ENCODE measurements at places on chromosomes 6 and 20. TPM values are rescaled to one million over a fixed set of nuclear protein-coding genes. Genes with fewer than 3 reads are reported as not detected.
A peak's percentile ranks its signal among the peaks of the same experiment; 100 is the strongest.

DNA sequence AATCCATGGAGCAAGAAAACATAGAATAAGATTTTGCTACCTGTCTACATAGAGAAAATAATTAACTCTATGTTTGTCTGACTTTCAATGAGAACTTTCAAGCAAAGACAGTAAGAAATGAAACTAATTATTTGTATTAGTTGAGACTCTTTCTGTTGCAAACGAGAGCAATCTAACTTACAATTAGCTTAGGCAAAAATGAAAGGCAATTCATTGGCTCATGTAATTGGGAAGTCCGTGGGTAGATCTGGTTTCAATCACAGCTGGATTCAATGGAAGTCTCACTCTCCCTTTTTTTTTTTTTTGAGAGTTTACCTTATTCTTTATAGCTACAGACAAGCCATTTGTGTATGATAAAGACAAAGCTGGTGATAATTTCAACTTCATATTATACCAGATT is 68.2 kb upstream of the STXBP5 start:
- no peak overlapping the region for H3K4me3 ChIP-seq
- H3K4me1 ChIP-seq = no peaks in the 10 kb centered on the region
- DNase-seq = no peak
- H3K36me3 ChIP-seq = no peaks in the 10 kb centered on the region
- no peak overlapping the region for H3K27ac ChIP-seq

GRCh38 chr20:57395111-57395966 is 4.1 kb downstream of the RBM38 start:
- H3K4me3 ChIP-seq = peak overlapping the region; percentile 79
- no peaks in the 10 kb centered on the region for H3K27me3 ChIP-seq
- H3K36me3 ChIP-seq = peaks cover 46% of the 10 kb centered on the region
- peak overlapping the region; percentile 92 for H3K27ac ChIP-seq
- DNase-seq = peak; percentile 88

Gene TFEB
- 31.5 TPM for total RNA-seq

GRCh38 chr6:124298730-124299129 is 495.1 kb downstream of the NKAIN2 start:
- no peak for DNase-seq
- no peak overlapping the region for H3K27ac ChIP-seq
- H3K4me3 ChIP-seq = no peak overlapping the region

GRCh38 chr6:1227600-1227934 is 84.3 kb upstream of the FOXQ1 start:
- H3K4me1 ChIP-seq = no peaks in the 10 kb centered on the region
- no peak for DNase-seq
- H3K27me3 ChIP-seq = no peaks in the 10 kb centered on the region
- H3K36me3 ChIP-seq = no peaks in the 10 kb centered on the region
- H3K27ac ChIP-seq = no peak overlapping the region
- H3K4me3 ChIP-seq = no peak overlapping the region

Gene SPTLC3
- 2.8 TPM for total RNA-seq

DNA sequence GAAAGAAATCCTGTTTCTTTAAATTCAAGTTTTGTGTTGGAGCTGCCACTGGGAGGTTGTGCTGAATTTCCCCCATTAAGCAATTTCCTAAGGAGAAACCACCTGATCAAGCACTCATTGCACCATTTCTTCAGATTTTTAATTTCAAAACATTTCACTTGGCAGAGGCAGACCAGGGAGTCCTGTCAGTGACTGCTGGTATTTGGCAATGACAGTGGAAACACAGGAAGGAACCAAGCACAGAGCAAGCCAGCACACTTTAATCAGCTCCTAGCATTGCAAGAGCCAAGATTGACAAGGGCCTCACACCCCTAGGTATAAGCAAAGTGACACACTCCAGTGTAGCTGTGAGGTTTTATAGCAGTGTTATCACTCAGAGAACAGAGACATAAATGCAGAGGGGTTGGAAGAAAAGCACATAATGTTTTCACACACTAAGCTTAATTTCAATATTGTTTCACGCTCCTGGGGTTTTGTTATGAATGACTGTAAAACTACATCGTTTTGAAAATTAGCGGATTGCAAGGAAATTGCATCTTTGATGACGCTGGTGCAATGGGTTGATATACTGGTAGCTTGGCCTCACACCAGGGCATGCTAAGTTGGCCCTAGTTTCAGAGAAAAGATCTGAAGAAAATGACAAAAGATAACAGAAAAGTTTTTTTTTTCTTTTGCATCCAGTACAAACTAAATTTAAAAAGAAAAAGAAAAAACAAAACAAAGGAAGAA is 768.4 kb downstream of the TFAP2A start:
- no peaks in the 10 kb centered on the region for H3K36me3 ChIP-seq
- H3K27me3 ChIP-seq = no peaks in the 10 kb centered on the region
- DNase-seq = peak; percentile 71
- H3K27ac ChIP-seq = peak overlapping the region; percentile 4
- H3K4me1 ChIP-seq = no peaks in the 10 kb centered on the region
- H3K4me3 ChIP-seq = no peak overlapping the region

- no peaks in the 10 kb centered on the region for H3K27me3 ChIP-seq
- no peak for DNase-seq
- H3K36me3 ChIP-seq = no peaks in the 10 kb centered on the region
- no peak overlapping the region for H3K4me3 ChIP-seq
- peak overlapping the region; percentile 92 for H3K27ac ChIP-seq
These were observed 106.4 kb upstream of the PTPN1 start for GRCh38 chr20:50403565-50404418.

- H3K4me3 ChIP-seq = no peak overlapping the region
- H3K36me3 ChIP-seq = no peaks in the 10 kb centered on the region
- H3K27ac ChIP-seq = no peak overlapping the region
- DNase-seq = no peak
- H3K4me1 ChIP-seq = no peaks in the 10 kb centered on the region
These were observed 17.0 kb downstream of the CRISP1 start for GRCh38 chr6:49849213-49849907.

DNA sequence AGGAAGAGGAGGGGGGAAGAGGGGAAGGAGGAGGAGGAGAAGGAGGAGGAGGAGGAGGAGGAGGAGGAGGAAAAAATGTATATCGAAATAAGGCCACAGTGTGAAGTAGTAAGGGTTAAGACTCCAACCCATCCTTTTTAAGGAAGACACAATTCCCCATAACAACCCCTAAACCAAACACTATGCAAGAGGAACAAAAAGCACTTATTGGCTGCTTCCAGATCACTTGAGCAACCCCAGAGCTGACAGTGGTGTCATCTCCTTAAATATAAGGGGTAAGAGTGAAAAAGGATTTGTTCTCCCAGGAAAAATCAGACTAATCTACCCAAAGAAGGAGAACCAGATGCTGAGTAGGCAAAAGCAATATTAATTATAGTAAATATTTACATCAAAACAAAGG is 169.1 kb upstream of the SASH1 start:
- H3K27ac ChIP-seq = no peak overlapping the region
- no peak for DNase-seq
- no peak overlapping the region for H3K4me3 ChIP-seq
- no peaks in the 10 kb centered on the region for H3K27me3 ChIP-seq
- H3K36me3 ChIP-seq = no peaks in the 10 kb centered on the region
- no peaks in the 10 kb centered on the region for H3K4me1 ChIP-seq

Gene AHI1
- total RNA-seq = 10.2 TPM

Gene CST7
- 2.7 TPM for total RNA-seq

Gene SPAG4
- total RNA-seq = 4.6 TPM

Gene HLA-DRB5
- total RNA-seq = 1.7 TPM

Gene BPIFB1
- not detected for total RNA-seq

DNA sequence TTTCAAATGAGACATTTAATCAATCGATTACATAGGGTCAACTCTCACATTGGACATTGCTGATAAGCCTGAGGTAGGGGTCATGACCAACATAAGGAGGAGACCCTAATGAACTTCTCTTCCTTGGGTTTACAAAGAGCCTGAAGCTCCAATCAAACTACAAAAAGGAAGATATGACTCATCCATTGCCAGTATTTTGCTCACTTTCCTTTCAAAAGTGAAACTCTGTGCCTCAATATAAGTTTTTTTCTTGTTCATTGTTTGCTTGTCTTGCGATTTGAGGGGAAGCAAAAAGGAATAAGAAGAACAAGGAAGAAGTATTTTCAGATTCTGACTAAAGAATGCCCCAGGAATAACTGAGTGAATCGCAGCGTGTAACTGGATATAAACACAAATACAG is 38.8 kb upstream of the KHDRBS2 start:
- no peak overlapping the region for H3K4me3 ChIP-seq
- no peak overlapping the region for H3K27ac ChIP-seq
- no peaks in the 10 kb centered on the region for H3K27me3 ChIP-seq
- no peak for DNase-seq
- H3K36me3 ChIP-seq = no peaks in the 10 kb centered on the region

Gene HDGFL1
- not detected for total RNA-seq

Gene SLC22A3
- total RNA-seq = 0.48 TPM

DNA sequence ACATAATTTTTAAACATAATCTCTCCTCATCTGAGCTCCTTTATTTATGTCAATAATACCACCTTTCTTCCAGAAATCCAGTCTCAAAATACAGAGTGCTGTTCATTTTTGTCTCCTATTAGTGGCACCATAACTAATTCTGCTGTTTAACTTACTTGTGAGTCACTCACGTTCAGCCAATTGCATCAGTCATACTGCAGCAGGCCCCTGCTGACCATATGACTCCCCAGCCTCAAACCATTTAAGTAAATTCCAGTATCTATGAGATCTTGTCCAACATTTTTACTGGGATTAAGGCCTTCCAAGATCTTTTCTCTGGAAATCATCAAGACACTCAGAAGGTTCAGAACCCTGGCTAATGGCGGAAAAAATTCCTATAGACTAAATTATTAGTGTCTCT is 982.2 kb upstream of the MAP3K7 start:
- H3K27me3 ChIP-seq = no peaks in the 10 kb centered on the region
- H3K4me3 ChIP-seq = no peak overlapping the region
- no peak for DNase-seq
- no peak overlapping the region for H3K27ac ChIP-seq
- no peaks in the 10 kb centered on the region for H3K36me3 ChIP-seq
- H3K4me1 ChIP-seq = no peaks in the 10 kb centered on the region

DNA sequence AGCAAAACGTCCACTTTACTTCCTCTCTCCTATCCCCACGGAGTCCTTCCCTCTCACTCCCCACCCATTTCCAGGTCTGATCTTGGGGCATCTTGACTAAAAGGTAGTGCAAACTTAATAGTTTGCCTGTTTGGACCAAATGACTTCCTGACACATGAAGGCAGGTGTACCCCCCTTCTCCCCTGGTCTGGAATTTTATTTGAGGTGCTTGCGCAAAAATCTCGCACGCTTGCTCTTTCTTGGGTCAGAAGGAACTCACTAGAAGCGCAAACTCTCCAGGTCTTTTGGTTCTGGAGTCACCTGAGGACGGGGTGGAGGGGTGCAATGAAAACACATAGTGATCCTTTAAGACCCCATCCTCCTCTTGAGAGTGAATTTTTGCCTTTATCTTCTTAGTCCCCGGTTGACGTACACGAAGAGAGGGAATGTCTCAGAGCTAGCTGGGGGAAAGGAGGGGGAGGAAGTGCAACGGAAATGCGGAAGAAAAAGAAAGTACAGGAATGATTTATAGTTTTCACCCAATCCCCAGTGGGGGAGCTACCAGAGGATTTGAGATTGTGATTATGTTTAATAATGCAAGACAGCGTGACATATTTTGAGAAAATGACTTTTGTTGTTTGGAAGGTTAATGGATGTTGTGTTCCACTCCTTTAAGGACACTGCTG is 4.9 kb downstream of the ADGRB3 start:
- H3K36me3 ChIP-seq = no peaks in the 10 kb centered on the region
- DNase-seq = no peak
- H3K4me1 ChIP-seq = no peaks in the 10 kb centered on the region
- H3K27ac ChIP-seq = peak overlapping the region; percentile 51
- H3K27me3 ChIP-seq = no peaks in the 10 kb centered on the region
- peak overlapping the region; percentile 24 for H3K4me3 ChIP-seq

Gene ZC2HC1B
- not detected for total RNA-seq

Gene THBD
- 96.7 TPM for total RNA-seq

DNA sequence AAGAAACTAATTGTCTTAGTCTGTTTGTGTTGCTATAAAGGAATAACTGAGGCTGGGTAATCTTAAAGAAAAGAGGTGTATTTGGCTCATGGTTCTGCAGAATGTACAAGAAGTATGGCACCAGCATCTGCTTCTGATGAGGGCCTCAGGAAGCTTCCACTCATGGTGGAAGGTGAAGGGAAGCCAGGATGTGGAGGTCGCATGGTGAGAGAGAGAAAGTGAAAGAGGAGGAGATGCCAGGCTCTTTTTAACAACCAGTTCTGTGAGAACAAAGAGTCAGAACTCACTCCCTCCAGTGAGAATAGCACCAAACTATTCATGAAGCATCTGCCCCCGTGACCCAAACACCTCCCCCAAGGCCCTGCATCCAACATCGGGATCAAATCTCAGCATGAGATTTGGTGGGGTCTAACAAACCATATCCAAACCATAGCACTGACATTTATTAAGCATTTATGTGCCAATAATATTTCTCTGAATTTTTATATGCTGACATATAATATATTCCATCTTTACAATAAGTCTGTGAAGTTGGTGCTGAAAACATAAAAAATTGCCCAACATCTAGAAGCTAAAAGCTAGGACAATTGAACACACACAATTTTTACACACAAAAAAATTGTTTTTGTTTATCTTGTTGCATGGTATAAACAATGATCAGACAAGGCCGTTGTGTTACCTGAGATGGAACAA is 29.2 kb upstream of the BTN3A2 start:
- H3K4me3 ChIP-seq = no peak overlapping the region
- H3K27me3 ChIP-seq = peaks cover 21% of the 10 kb centered on the region
- no peaks in the 10 kb centered on the region for H3K4me1 ChIP-seq

Gene LST1
- 2.8 TPM for total RNA-seq

DNA sequence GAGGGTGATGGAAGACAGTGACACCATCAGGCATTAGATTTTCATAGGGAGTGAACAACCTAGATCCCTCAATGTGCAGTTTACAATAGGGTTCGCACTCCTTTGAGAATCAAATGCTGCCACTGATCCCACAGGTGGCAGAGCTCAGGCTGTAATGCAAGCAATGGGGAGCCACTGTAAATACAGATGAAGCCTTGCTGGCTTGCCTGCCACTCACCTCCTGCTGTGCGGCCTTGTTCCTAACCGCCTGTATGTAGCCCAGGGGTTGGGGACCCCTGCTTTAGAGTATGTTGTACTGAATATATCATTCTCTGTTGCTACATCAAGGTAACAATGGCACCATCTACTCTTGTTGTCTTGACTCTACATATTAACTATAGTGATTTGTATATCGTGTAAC is 37.1 kb downstream of the TPD52L1 start:
- no peaks in the 10 kb centered on the region for H3K36me3 ChIP-seq
- no peaks in the 10 kb centered on the region for H3K27me3 ChIP-seq
- no peak overlapping the region for H3K27ac ChIP-seq

GRCh38 chr20:10707068-10707467 is 33.3 kb upstream of the JAG1 start:
- DNase-seq = no peak
- no peaks in the 10 kb centered on the region for H3K4me1 ChIP-seq

Gene MLN
- total RNA-seq = not detected

Gene CDC40
- total RNA-seq = 9.9 TPM

- no peaks in the 10 kb centered on the region for H3K36me3 ChIP-seq
- H3K27me3 ChIP-seq = no peaks in the 10 kb centered on the region
- H3K4me1 ChIP-seq = peaks cover 58% of the 10 kb centered on the region
- DNase-seq = no peak
These were observed 792 bp upstream of the MICA start for GRCh38 chr6:31402324-31403282.
